ENCODE measurements at places on chromosomes 2 and 18. TPM values are rescaled to one million over a fixed set of nuclear protein-coding genes. Genes with fewer than 3 reads are reported as not detected.

Gene CFAP65
- total RNA-seq, result not detected

DNA sequence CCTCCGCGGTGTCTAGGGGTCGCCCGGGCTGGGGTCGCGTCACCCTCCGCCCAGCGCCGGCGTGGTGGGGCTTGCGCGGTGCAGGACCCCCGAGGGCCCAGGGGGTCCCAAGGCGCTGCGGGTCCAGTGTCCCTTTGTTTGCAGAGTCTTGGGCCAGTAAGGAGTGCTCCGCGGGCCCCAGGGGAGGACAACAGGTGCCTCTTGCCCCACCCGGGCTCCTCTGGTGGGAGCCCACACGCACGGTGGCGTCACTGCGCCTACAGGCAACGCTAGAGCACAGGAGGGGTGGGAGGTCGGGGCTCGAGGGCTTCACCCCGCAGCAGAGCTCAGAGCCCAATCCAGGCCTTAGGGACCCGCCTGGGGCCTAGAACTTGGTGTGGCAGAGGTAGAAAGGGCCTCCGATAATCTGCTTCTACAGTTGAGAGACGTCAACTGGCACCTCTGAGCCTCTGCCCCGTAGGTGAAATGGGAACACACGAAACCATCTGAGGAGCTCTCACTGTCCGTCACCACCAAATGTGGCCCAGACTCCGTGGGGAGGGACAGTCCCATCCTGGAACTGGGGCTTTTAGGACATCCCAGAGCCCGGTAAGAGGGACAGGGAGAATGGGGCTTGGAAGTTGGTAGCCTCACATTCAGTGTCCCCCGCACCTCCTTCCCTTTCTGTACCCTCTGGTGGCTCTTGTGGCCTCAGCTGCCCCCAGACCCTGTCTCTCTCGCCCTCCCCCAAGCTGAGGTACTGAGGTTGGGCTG lies 1.4 kb downstream of the ARID5A start:
- peak; percentile 76 for DNase-seq
- no peaks in the 10 kb centered on the region for H3K27me3 ChIP-seq
- peak overlapping the region; percentile 94 for H3K27ac ChIP-seq
- peaks cover 53% of the 10 kb centered on the region for H3K4me1 ChIP-seq
- H3K4me3 ChIP-seq, result peak overlapping the region; percentile 81

Gene KLHL14
- total RNA-seq, result not detected

- H3K4me3 ChIP-seq, result no peak overlapping the region
- no peak overlapping the region for H3K27ac ChIP-seq
- DNase-seq, result no peak
- no peaks in the 10 kb centered on the region for H3K4me1 ChIP-seq
- no peaks in the 10 kb centered on the region for H3K27me3 ChIP-seq
Measured at GRCh38 chr2:128438586-128438985, 119.9 kb upstream of the HS6ST1 start.

- no peaks in the 10 kb centered on the region for H3K36me3 ChIP-seq
- no peak overlapping the region for H3K27ac ChIP-seq
- H3K27me3 ChIP-seq, result no peaks in the 10 kb centered on the region
- no peaks in the 10 kb centered on the region for H3K4me1 ChIP-seq
- DNase-seq, result no peak
Measured at GRCh38 chr18:30280861-30281470, 761.6 kb downstream of the DSC3 start.

GRCh38 chr2:236342951-236343350 lies 78.7 kb upstream of the ASB18 start:
- H3K27ac ChIP-seq, result no peak overlapping the region
- H3K4me1 ChIP-seq, result no peaks in the 10 kb centered on the region
- no peak overlapping the region for H3K4me3 ChIP-seq
- DNase-seq, result no peak

Gene ZSWIM2
- not detected for total RNA-seq

Measured in CD4-positive, alpha-beta memory T cell (primary cell).